Cardiac atrium fibroblast (primary cell): ENCODE measurements at places on chromosomes 1 and 21. TPM values are rescaled to one million over a fixed set of nuclear protein-coding genes. Genes with fewer than 3 reads are reported as not detected.

Gene CA14
- total RNA-seq, result not detected in 2 replicates

Gene FAM151A
- total RNA-seq, result not detected in 2 replicates

Gene HHIPL2
- total RNA-seq, result 0.36 and 1.1 TPM in 2 replicates

Gene SLAMF7
- total RNA-seq, result not detected in 2 replicates

Gene NAV1
- total RNA-seq, result 74.6 and 105 TPM in 2 replicates

Gene AMY1B
- not detected in 2 replicates for total RNA-seq

Gene AKR7A3
- 0.54 TPM in 1 of 2 replicates, not detected in the other for total RNA-seq

Gene KRTAP13-1
- not detected in 2 replicates for total RNA-seq

Gene S100A7
- total RNA-seq, result not detected in 2 replicates

Gene IFNAR2
- total RNA-seq, result 6.0 and 7.6 TPM in 2 replicates

Gene CFHR5
- not detected in 2 replicates for total RNA-seq

Gene GPR37L1
- under 0.01 TPM in 1 of 2 replicates, not detected in the other for total RNA-seq

Gene IVL
- total RNA-seq, result not detected in 2 replicates

Gene C2CD4D
- total RNA-seq, result not detected in 2 replicates

Gene AUNIP
- 0.65 and 0.90 TPM in 2 replicates for total RNA-seq

Gene RSPO1
- total RNA-seq, result 0.16 TPM in 1 of 2 replicates, not detected in the other

Gene LDLRAD1
- not detected in 2 replicates for total RNA-seq

Gene GRIK3
- total RNA-seq, result not detected in 2 replicates

Gene KRTAP20-4
- total RNA-seq, result not detected in 2 replicates

Gene LRRN2
- total RNA-seq, result under 0.01 TPM in 1 of 2 replicates, not detected in the other

Gene TMEM81
- total RNA-seq, result 2.2 TPM in 1 of 2 replicates, not detected in the other

Gene CD101
- under 0.01 and 0.54 TPM in 2 replicates for total RNA-seq

Gene KIF17
- 0.81 TPM in 1 of 2 replicates, not detected in the other for total RNA-seq

Gene FALEC
- total RNA-seq, result not detected in 2 replicates

Gene PLPPR4
- total RNA-seq, result under 0.01 and 0.32 TPM in 2 replicates

Gene ANGPTL3
- total RNA-seq, result not detected in 2 replicates

Gene OPRD1
- not detected in 2 replicates for total RNA-seq

Gene HNRNPR
- total RNA-seq, result 66.1 and 67.1 TPM in 2 replicates

Gene TRAF5
- 5.5 and 9.6 TPM in 2 replicates for total RNA-seq

Gene AQP10
- not detected in 2 replicates for total RNA-seq

Gene MPZ
- 0.90 and 1.1 TPM in 2 replicates for total RNA-seq

Gene MYBPHL
- total RNA-seq, result not detected in 2 replicates

Gene GIPC2
- 0.18 and 0.97 TPM in 2 replicates for total RNA-seq

Gene PPM1J
- total RNA-seq, result 0.81 and 0.90 TPM in 2 replicates

Gene RHEX
- total RNA-seq, result not detected in 2 replicates

Gene GSTM4
- 16.4 and 21.2 TPM in 2 replicates for total RNA-seq

Gene WNT9A
- total RNA-seq, result 0.36 TPM in 1 of 2 replicates, not detected in the other

Gene LCE1F
- not detected in 2 replicates for total RNA-seq

Gene CFHR2
- total RNA-seq, result not detected in 2 replicates

Gene MYOM3
- not detected in 2 replicates for total RNA-seq

Gene TSPAN1
- 0.49 TPM in 1 of 2 replicates, not detected in the other for total RNA-seq

Gene U2AF1
- 11.5 and 21.5 TPM in 2 replicates for total RNA-seq

Gene C1orf185
- total RNA-seq, result not detected in 2 replicates

Gene TCEA3
- 3.2 and 3.6 TPM in 2 replicates for total RNA-seq

Gene TFF3
- total RNA-seq, result 0.54 TPM in 1 of 2 replicates, not detected in the other

Gene ANGPTL1
- 16.1 and 26.6 TPM in 2 replicates for total RNA-seq

Gene NCAM2
- 2.4 and 3.4 TPM in 2 replicates for total RNA-seq

Gene SHISA4
- 33.9 and 36.6 TPM in 2 replicates for total RNA-seq

Gene LCE3E
- total RNA-seq, result not detected in 2 replicates
